ENCODE measurements at places on chromosomes 5 and 9.

- no peak for DNase-seq
Measured at GRCh38 chr5:28766565-28767158, 1728.3 kb upstream of the CDH9 start.

DNA sequence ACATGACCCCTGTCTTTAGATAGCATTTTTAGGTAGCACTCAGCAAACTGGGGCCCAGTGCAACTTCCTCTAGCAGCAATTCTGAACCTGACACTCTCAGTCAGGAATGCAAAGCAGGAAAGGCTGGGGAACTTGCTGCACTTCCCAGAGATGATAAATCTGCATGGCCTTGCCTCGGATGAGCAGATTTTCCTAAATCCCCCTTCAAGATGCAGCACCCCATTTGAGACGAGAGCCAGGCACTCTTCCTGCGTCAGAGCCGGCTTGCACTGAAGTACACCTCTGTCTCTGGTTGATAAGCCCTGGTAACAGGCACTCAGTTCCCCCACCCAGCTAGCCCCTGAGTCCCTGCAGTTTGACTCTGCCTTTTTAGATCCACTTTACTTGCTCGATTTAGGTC is 296.7 kb upstream of the PANK3 start:
- DNase-seq: no peak

GRCh38 chr5:122354293-122354692 is 42.3 kb downstream of the SNCAIP start:
- no peak for DNase-seq

DNA sequence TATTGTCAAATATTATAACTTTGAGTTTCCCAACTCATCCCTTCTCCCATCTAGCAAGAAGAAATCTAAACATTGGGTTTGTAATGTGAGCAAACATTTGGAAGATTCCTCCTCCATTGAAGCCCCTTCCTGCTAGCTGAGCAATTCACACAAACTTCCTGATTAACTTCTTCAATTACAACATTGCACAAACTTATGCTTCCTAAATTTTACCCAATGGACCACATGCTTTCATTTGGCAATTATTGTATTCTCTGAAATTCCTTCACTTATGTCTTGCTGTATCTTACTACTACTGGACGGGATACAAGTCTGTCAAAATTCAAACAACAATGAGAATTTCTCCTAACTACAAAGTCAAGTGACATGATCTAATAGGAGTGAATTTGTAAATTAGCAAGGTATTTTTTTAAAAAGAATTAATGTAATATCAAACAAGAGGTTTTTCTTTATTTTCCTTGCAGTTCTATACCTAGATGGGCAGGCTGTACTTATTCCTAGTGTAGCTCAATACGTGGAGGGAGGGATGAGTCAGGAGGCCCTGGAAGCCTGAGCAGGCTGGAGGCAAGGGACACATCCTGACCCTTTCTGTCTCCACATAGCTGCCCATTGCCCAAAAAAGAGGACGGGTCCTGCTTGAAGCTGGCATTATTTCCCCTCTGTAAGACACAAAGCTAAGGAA is 11.8 kb upstream of the IFNW1 start:
- DNase-seq: no peak

- DNase-seq: no peak
Measured at GRCh38 chr9:126331964-126332748, 5.5 kb downstream of the MVB12B start.

Measured in activated CD8-positive, alpha-beta memory T cell treated with anti-CD3 and anti-CD28 coated beads, Interleukin-2, amount 50 U/mL, for 4 hours (primary cell).